ENCODE measurements at places on chromosomes 7 and 10.

- DNase-seq = no peak
Observed at GRCh38 chr10:34906067-34906965, 91.2 kb upstream of the PARD3 start.

- DNase-seq = no peak
Observed at GRCh38 chr7:55052741-55053427, 34.1 kb downstream of the EGFR start.

DNA sequence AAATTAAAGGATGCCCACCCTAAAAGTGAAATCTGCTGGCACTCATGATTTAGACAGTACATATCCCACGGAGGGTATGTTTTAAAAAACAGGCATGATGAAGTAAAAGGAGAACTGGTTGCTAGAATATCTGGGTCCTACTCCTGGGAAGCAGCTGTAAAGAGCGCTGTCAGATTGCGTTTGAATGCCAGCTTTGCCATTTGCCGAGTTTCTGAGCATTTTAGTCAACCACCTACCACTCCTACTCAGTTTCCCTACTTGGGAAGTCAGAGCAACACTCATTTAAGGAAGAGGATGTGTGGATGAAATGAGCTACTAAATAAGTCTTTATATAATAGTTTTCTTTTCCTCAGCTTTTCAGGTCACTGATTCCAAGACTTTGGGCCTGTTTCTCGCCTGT is 1.1 kb upstream of the UMAD1 start:
- no peak for DNase-seq

DNA sequence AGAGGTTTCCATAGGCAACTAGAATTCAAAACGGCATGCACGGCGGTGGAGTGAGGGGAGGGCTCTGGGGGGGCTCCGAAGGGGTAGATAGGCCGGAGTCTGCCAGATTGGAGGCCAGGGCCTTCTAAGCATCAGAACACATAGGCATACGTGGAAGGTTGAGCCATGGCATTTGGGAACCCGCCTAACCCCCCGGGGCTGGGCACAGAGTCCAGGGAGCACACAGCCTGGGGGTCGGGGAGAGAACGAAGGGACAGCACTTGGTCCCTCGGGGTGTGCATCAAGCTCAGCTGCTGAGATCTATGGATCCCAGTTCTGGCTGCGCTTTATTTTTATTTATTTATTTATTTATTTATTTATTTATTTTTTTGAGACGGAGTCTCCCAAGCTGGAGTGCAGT is 89.4 kb upstream of the TNS3 start:
- no peak for DNase-seq

DNA sequence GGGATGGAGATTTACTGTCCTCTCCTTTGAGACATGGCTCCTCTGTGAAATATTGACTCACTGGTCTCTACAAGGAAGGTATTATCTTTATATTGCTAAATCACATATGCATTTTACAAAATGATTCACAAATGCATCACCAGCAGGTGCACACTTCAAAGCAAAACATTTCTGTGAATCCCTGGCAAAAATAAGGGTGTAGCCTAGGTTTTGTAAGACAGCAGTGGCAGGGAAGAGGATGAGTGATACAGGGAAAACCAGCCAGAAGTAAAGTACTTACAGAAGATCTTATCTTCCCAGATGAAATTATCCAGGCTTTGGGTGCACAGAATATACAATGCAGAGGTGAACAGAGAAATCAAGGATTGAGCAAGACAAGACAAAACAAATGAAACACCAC is 1094.6 kb downstream of the GATA3 start:
- no peak for DNase-seq

DNA sequence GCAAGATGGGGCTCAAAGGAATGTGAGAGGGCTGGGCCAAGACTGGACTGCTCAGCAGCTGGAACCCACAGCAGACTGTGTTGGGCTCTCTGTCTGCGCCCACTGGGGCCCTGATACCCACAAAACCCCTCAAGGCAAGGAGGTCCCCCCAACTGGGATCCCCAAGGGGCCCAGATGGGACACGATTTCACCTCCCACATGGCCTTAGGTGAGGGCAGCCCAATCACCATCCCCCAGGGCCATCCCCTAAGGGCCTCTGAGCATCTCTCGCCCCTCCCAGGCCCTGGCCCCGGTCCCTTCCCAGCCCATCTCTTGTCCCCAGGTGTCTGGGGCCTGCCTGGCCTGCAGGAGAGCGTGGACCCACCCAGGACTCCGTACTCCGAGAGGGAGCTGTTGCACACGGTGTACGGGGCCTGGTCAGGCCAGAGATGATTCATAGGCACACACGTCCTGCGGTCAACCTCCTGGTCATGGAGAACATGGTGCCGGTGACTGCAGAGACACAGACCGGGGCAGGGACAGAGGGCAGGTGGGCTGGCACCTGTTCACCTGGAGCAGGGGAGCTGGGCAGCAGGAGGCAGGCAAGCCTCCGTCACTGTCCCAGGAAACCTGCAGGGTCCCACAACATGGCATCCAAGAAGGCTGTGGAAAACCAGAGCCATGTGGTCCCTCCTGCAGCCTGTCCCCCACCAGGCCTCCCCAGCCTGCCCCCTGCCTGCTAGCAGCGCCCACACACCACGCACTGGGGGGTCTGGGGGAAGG is 21.6 kb downstream of the OGDHL start:
- no peak for DNase-seq

DNA sequence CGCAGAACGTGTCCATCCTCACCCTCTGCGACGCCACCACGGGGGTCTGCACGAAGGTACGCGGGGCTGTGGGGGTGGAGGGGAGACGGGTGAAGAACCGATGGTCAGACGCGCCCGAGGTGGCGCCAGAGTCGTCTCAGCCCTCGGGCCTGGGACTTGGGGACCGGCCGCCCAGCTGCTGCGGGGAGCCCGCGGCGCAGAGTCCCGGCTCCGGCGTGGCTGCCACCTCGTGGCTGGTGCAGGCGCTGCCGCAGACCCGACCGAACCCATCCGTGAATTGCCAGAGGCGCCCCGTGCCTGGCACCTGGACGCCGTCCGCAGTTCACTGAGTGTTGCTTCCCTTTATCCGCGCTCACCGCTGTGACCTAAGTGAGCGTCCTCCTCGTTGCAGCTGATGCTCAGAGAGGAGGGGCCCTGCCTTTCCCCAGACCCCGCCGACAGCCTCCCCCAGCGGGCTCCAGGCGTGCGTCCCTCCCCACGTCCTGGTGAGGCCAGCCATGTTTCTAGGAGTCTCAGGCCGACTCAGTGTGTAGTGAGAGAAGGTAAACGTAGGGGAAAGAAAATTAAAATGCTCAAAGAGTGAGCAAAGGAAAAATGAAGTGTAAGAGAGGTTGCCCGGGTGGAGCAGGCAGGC is 208.7 kb downstream of the PAXIP1 start:
- no peak for DNase-seq

GRCh38 chr10:28922127-28922526 is 244.8 kb downstream of the BAMBI start:
- DNase-seq = no peak
